ENCODE measurements at places on chromosomes 12 and 14.

- no peak for DNase-seq
Observed at GRCh38 chr12:130127912-130128789, 34.1 kb upstream of the FZD10 start.

- no peak for DNase-seq
Observed at GRCh38 chr14:66240105-66240504, 246.1 kb upstream of the CCDC196 start.

GRCh38 chr12:130438243-130438620 lies 100.5 kb downstream of the PIWIL1 start:
- no peak for DNase-seq

GRCh38 chr14:102853648-102854047 lies 68.8 kb upstream of the AMN start:
- DNase-seq, result no peak

GRCh38 chr12:18546399-18546798 lies 191.4 kb downstream of the PLCZ1 start:
- DNase-seq, result no peak
